ENCODE measurements at places on chromosomes 6 and 20. TPM values are rescaled to one million over a fixed set of nuclear protein-coding genes. Genes with fewer than 3 reads are reported as not detected.

Gene SLA2
- total RNA-seq: 103 TPM

Gene EGFL8
- 19.6 TPM for total RNA-seq

Gene ABCC10
- 58.3 TPM for total RNA-seq

DNA sequence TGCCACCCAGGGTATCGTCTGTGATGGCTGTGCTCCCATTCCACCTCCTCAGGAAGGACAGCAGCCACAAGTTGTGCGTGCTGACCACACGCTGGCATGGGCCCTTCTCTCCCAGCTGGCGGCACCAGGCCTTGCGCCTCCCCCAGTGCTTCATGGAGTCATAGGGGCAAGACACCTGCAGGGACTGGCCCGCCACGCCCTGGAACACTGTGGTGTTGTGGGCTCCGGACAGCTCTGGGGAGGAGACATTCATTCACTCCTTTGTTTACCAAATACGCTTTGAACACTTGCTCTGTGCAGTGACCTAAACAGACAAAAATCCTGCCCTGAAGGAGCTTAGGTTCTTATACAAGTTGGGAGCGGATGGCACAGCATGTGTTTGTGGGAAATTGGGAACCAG is 1.5 kb downstream of the TREM2 start:
- no peak for DNase-seq

DNA sequence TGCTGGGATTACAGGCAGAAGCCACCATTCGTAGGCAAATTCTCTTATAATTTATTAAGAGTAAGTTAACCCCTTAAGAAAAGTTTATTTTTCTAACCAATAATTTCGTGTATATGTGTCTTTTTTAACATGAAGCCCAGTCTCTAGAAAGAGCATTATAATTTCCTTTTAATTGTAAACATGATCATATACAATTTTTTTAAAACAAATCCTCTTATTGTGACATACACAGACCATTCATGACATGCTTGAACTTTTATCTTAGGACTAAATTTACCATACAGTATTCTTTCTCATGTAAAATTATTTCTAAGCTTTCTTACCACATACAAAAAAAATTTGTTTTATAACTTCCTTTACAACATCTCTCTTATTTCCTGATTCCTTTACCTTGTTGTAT is 6.7 kb downstream of the ACOT13 start:
- no peak for DNase-seq

DNA sequence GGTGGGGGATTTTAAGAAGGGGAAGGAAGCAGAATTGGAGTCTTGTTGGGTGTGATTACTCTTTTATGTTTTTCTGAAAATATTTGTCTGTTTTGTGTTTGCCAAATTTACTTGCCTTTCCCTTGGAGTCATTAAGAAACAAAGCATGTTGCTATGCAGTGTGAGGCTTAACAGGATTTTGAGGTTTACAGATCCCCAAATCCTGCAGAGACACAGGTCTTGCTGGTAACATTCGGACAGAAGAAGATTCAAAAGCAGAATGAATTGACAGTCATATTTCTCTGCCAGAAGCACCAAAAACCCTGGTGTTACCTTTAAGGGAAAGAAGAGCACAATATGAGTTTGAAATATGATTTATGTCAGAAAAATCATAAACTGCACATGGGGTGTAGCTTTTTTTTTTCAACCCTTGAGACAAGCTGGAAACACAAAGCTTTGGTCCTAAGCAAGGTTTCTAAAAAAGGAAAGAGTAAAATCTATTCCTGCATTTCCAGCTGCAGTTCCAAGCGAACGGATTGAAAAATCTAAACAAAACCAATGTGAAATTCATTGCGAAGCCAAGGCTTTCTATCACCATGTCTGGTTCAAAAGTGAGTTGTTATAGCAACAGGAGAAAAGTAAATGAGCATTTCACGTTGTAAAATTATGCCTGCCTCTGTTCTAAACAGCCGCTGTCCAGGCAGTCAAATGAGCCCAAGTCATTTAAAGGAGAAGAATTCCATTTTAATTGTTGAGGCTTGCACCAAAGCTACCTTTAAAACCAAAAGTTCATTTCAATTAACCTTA is 358.9 kb upstream of the SASH1 start:
- DNase-seq: no peak

All from activated naive CD8-positive, alpha-beta T cell treated with anti-CD3 and anti-CD28 coated beads, Interleukin-2, amount 10 ng/mL, durations not matched to agents 7 days and 5 days (primary cell).